ENCODE measurements at places on chromosomes 11 and 22. TPM values are rescaled to one million over a fixed set of nuclear protein-coding genes. Genes with fewer than 3 reads are reported as not detected.
A peak's percentile ranks its signal among the peaks of the same experiment; 100 is the strongest.

GRCh38 chr11:66868082-66868725 lies 11.3 kb downstream of the LRFN4 start:
- H3K4me3 ChIP-seq: no peak overlapping the region
- H3K36me3 ChIP-seq: no peaks in the 10 kb centered on the region
- H3K27me3 ChIP-seq: no peaks in the 10 kb centered on the region
- H3K4me1 ChIP-seq: peaks cover 5% of the 10 kb centered on the region
- DNase-seq: no peak
- H3K27ac ChIP-seq: no peak overlapping the region

The SLC6A5 gene
- not detected for total RNA-seq

GRCh38 chr11:46508360-46508759 lies 85.5 kb downstream of the AMBRA1 start:
- no peak for DNase-seq
- no peaks in the 10 kb centered on the region for H3K27me3 ChIP-seq
- peaks cover 1% of the 10 kb centered on the region for H3K4me1 ChIP-seq
- peaks cover 19% of the 10 kb centered on the region for H3K36me3 ChIP-seq

GRCh38 chr11:63558459-63559157 lies 4.6 kb downstream of the PLAAT2 start:
- H3K4me3 ChIP-seq: no peak overlapping the region
- no peaks in the 10 kb centered on the region for H3K36me3 ChIP-seq
- H3K4me1 ChIP-seq: peaks cover 12% of the 10 kb centered on the region
- no peaks in the 10 kb centered on the region for H3K27me3 ChIP-seq
- no peak for DNase-seq

DNA sequence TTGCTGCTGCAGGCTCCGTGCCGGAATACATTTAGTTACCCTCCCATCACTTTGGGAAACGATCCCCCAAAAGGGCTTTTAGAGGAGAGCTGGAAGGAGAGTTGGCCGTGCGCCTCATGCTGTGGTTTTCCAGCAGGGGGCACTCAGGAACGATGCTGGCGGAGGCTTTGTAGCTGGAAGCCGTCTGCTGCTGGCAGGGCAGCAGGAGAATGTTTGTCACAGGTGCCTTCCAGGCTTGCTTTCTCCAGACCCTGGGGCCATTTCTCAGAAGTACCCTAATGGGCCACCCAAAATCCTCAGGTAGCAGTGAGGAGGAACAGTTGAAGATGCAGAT lies 30.0 kb upstream of the CABP7 start:
- no peak overlapping the region for H3K4me3 ChIP-seq
- H3K27ac ChIP-seq: peak overlapping the region; percentile 3
- H3K36me3 ChIP-seq: peaks cover 8% of the 10 kb centered on the region
- H3K4me1 ChIP-seq: peaks cover 36% of the 10 kb centered on the region
- H3K27me3 ChIP-seq: no peaks in the 10 kb centered on the region
